Endothelial cell (in vitro differentiated cells): ENCODE measurements at places on chromosomes 4 and X.

DNA sequence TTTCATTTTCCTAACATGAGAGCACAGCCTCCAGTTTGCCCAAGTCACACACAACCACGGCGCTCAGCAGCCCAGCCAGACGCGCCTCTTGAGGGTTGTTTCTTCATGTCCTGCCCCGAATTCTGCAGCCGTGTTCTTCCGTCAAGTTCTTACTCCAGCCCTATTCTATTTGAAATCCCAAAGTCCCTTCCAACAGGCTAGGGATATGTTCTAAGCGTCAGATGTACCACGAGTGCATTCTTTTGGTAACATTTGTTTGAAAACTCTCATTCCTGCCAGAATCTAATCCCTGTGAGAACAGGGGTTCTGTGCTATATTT lies 23.1 kb downstream of the ACSL1 start:
- no peak overlapping the region for H3K4me3 ChIP-seq
- H3K27ac ChIP-seq = no peak overlapping the region
- H3K36me3 ChIP-seq = no peaks in the 10 kb centered on the region
- peaks cover 2% of the 10 kb centered on the region for H3K27me3 ChIP-seq

DNA sequence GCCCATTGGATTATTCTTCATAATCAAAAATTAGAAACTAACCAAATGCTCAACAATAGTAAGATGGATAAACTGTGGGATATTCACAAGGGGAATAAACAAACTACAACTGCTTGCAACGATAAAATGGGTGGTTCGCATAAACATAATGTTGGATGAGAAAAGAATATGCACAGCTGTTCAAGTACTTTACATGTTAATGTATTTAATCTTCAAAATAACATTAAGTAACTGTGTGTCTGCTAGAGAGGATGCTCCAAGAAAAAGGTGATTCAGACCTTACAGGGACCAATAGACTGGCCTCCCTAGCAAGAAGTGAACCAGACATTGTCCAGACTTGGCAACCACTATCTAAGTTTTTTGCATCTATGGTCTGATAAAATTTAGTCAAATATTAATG lies 2.3 kb downstream of the PFKFB1 start:
- no peaks in the 10 kb centered on the region for H3K4me1 ChIP-seq
- H3K27ac ChIP-seq = no peak overlapping the region
- no peak for DNase-seq

GRCh38 chr4:186644311-186644638 lies 79.4 kb downstream of the FAT1 start:
- H3K4me3 ChIP-seq = no peak overlapping the region
- H3K27me3 ChIP-seq = no peaks in the 10 kb centered on the region
- no peaks in the 10 kb centered on the region for H3K36me3 ChIP-seq
- H3K27ac ChIP-seq = no peak overlapping the region
- no peak for DNase-seq

GRCh38 chr4:140626661-140627376 lies 58.1 kb upstream of the UCP1 start:
- DNase-seq = no peak
- H3K27me3 ChIP-seq = no peaks in the 10 kb centered on the region
- H3K36me3 ChIP-seq = peaks cover 18% of the 10 kb centered on the region

DNA sequence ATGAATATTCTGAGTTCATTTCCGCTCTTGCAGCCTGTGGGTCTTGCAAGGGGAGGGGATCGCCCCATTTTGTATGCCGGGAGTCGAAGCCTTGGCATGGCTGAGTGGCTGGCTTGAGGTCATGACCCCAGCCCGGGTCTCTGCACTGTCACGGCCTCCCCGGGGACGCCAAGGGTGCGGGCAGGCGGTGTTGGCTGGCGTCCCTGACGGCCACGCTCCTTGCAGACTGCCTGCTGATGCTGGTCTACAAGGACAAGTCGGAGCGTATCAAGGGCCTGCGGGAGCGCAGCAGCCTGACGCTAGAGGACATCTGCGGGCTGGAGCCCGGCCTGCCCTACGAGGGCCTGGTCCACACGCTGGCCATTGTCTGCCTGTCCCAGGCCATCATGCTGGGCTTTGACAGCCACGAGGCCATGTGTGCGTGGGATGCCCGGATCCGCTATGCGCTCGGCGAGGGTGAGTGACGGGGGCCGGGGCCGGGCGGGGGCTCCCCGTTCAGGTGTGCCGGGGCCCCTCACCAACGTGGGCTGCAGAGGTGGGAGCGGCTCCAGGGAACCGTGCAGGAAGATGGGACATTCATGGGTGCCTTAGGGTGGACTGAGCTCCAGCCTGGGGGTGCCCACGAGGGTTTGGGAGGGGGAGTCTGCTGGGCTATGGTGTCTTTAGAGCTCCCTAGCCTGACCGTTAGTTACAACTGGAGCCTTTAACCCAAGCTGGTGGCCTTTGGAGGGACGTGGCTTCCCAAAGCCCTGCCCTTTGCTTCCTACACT lies 10.3 kb downstream of the DOK7 start:
- H3K27me3 ChIP-seq = peaks cover 3% of the 10 kb centered on the region
- no peak for DNase-seq
- no peak overlapping the region for H3K4me3 ChIP-seq
- H3K36me3 ChIP-seq = no peaks in the 10 kb centered on the region

DNA sequence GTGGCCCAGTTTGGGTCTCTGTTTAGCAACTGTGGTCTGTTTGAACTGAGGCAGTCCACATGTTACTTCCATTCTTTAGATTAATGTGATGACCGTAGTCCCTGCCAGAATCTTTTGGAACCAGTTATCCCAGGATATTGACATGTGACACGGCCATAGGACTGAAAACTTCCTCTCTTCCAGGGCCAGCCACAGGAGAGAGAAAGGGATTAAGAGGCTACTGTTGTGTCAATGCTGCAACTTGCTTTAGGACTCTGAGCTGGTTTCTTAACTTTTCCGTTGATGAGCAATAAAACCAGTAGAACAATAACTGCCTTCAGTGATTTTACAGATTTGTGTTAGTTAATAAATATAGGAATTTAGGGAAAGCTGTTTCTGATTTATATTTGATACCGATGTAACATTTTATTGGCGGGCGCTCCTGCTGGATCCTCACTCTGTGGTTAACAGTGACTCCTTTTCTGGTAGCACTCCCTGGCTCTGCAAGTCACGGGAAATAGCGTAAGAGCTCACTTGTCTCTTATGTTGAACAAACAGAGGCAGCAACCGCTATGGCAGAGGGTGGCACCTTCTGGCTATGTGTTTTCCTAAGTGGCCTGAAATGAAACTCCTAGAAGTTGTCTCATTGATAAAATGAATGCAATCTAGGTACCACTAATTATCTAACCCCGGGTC lies 2.5 kb downstream of the TENM3 start:
- H3K36me3 ChIP-seq = no peaks in the 10 kb centered on the region
- H3K4me3 ChIP-seq = no peak overlapping the region
- H3K4me1 ChIP-seq = peaks cover 4% of the 10 kb centered on the region
- no peak overlapping the region for H3K27ac ChIP-seq

- H3K4me3 ChIP-seq = no peak overlapping the region
- H3K36me3 ChIP-seq = no peaks in the 10 kb centered on the region
- no peak for DNase-seq
- no peak overlapping the region for H3K27ac ChIP-seq
Observed at GRCh38 chr4:103405415-103405814, 207.3 kb upstream of the CENPE start.

- H3K36me3 ChIP-seq = peaks cover 5% of the 10 kb centered on the region
- peak; percentile 19 for DNase-seq
- H3K27ac ChIP-seq = peak overlapping the region; percentile 33
- H3K4me3 ChIP-seq = peak overlapping the region; percentile 99
- H3K4me1 ChIP-seq = peaks cover 18% of the 10 kb centered on the region
Observed at GRCh38 chr4:143337600-143338287, 1.1 kb downstream of the GAB1 start.

- H3K4me3 ChIP-seq = peak overlapping the region; percentile 29
- peaks cover 6% of the 10 kb centered on the region for H3K4me1 ChIP-seq
- H3K27ac ChIP-seq = no peak overlapping the region
- peaks cover 28% of the 10 kb centered on the region for H3K36me3 ChIP-seq
- peaks cover 5% of the 10 kb centered on the region for H3K27me3 ChIP-seq
Observed at GRCh38 chr4:139889264-139889663, 223.6 kb downstream of the MGST2 start.

GRCh38 chr4:164926301-164926700 lies 49.3 kb downstream of the APELA start:
- peaks cover 5% of the 10 kb centered on the region for H3K27me3 ChIP-seq
- DNase-seq = no peak
- H3K27ac ChIP-seq = no peak overlapping the region
- H3K4me1 ChIP-seq = no peaks in the 10 kb centered on the region
- H3K36me3 ChIP-seq = no peaks in the 10 kb centered on the region
- H3K4me3 ChIP-seq = no peak overlapping the region

GRCh38 chr4:98641376-98641775 lies 17.0 kb downstream of the TSPAN5 start:
- no peak overlapping the region for H3K4me3 ChIP-seq
- H3K4me1 ChIP-seq = peaks cover 12% of the 10 kb centered on the region
- no peaks in the 10 kb centered on the region for H3K27me3 ChIP-seq
- no peaks in the 10 kb centered on the region for H3K36me3 ChIP-seq
- no peak overlapping the region for H3K27ac ChIP-seq

DNA sequence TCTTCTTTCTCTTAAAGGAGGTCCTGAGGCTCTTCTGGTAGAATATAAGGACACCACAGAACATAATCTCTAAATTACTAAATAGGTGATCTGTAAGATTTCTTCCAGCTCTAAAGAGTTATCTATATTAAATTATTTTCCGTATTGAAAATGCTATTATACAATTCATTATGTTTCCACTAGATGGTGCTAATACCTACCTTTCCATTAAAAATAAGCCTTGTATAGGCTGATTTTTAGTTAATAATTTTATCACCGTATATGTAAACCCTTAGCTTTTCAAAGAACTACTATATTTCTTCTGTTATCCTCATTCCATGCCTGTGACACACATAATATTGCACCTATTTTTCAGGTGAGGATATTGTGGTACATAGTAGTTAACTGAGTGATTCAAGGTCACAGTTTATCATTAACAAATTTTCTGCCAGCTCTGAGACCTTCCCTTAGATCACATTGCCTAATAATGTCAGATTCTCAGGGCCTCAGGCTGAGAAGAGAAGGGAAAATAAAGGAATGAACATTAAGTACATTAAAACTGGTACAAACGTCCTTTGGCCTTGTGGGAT lies 138.8 kb downstream of the TEX11 start:
- no peak overlapping the region for H3K4me3 ChIP-seq
- no peaks in the 10 kb centered on the region for H3K36me3 ChIP-seq
- DNase-seq = no peak
- no peak overlapping the region for H3K27ac ChIP-seq
- no peaks in the 10 kb centered on the region for H3K4me1 ChIP-seq

DNA sequence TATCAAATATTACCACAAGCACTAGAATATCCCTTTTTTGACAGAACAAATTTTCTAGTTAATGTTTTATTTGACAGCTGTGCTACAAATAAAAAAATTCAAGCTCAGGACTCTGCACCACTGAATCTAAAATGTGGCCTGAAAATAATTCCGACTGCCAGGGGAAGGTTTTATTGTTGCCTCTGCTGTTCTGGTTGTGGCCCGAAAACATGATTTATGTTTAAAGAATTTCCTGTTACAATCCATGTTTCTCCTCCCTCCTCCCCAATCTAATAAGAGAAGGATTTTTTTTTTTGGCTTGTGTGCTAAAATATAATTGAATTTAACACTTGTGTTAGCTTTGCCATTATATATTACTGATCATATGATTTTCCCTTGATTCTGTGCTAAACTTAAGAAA lies 227.8 kb downstream of the DCLK2 start:
- H3K4me3 ChIP-seq = no peak overlapping the region
- DNase-seq = no peak
- H3K4me1 ChIP-seq = no peaks in the 10 kb centered on the region
- H3K36me3 ChIP-seq = no peaks in the 10 kb centered on the region
- no peak overlapping the region for H3K27ac ChIP-seq
- H3K27me3 ChIP-seq = no peaks in the 10 kb centered on the region

GRCh38 chrX:96183843-96184242 lies 500.8 kb upstream of the DIAPH2 start:
- H3K27me3 ChIP-seq = no peaks in the 10 kb centered on the region
- no peaks in the 10 kb centered on the region for H3K36me3 ChIP-seq
- H3K27ac ChIP-seq = no peak overlapping the region

GRCh38 chrX:149282909-149283308 lies 222.2 kb downstream of the IDS start:
- no peak for DNase-seq
- H3K4me1 ChIP-seq = no peaks in the 10 kb centered on the region
- no peak overlapping the region for H3K27ac ChIP-seq
- no peaks in the 10 kb centered on the region for H3K36me3 ChIP-seq
- H3K27me3 ChIP-seq = no peaks in the 10 kb centered on the region
